ENCODE measurements at places on chromosomes 1 and 21. TPM values are rescaled to one million over a fixed set of nuclear protein-coding genes. Genes with fewer than 3 reads are reported as not detected.
A peak's percentile ranks its signal among the peaks of the same experiment; 100 is the strongest.

PKNOX1 gene
- 10.3 TPM for total RNA-seq

RGS18 gene
- total RNA-seq, result not detected

PER3 gene
- total RNA-seq, result 3.6 TPM

KRTAP21-2 gene
- total RNA-seq, result not detected

PAQR6 gene
- 5.0 TPM for total RNA-seq

- no peak overlapping the region for H3K4me3 ChIP-seq
- DNase-seq, result no peak
- H3K27me3 ChIP-seq, result no peaks in the 10 kb centered on the region
- H3K4me1 ChIP-seq, result no peaks in the 10 kb centered on the region
Measured at GRCh38 chr1:51583532-51583931, 33.4 kb upstream of the OSBPL9 start.

DNA sequence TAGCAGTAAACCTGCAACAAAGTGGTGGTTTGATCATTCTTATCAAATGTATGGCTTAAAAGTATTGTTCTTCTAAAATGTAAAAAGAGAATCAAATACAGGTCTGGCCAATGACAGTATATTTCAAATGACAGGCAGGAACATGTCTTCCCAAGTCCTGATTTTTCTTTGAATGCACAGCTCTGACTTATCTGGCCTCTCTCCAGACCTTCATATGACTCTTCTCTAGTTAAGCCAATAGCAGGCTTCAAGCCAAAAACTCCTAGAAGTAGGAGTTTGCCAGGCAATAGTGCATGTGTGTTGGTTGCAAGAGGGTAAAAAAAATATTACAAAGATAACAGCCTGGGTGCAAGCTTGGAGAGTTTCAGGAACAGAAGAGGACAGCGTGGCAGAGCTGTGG lies 345.5 kb downstream of the SMYD3 start:
- no peak for DNase-seq
- H3K36me3 ChIP-seq, result no peaks in the 10 kb centered on the region
- peaks cover 19% of the 10 kb centered on the region for H3K4me1 ChIP-seq

GRCh38 chr21:36260802-36261201 lies 59.2 kb upstream of the MORC3 start:
- H3K4me1 ChIP-seq, result no peaks in the 10 kb centered on the region
- no peak for DNase-seq
- no peak overlapping the region for H3K27ac ChIP-seq
- no peaks in the 10 kb centered on the region for H3K36me3 ChIP-seq
- no peaks in the 10 kb centered on the region for H3K27me3 ChIP-seq
- H3K4me3 ChIP-seq, result no peak overlapping the region

DNA sequence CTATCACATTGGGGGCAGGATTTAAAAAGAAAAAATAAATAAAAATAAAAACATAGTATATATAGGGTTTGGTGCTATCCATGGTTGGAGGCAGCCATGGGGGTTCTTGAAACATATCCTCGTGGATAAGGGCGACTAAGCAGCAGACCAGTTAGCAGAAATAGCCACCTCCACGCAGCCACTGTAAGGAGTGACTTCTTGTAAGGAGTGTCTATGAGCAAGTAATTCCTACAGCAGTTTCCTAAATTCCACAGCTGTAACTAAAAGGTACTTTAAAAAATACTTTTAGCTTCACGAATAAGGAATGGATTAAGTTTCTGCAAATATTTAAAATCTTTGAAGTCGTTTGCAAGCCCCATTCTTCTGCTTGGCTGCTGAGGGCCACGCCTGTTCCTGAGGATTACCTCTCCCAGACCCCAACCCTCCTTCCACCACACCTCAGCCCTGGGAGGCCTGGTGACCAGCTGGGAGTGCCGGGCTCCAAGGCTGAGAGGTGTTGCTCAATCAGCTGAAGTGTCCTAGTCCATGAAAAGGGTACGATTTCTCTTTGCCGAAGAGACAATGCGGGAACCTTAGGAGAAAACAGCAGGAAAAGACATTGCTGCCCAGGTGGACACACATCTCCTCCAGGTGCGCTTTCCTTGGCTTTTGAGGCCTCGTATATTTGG lies 115.3 kb downstream of the ADSS2 start:
- no peaks in the 10 kb centered on the region for H3K27me3 ChIP-seq
- H3K4me3 ChIP-seq, result no peak overlapping the region
- no peak for DNase-seq
- peaks cover 28% of the 10 kb centered on the region for H3K4me1 ChIP-seq
- H3K36me3 ChIP-seq, result no peaks in the 10 kb centered on the region

DNA sequence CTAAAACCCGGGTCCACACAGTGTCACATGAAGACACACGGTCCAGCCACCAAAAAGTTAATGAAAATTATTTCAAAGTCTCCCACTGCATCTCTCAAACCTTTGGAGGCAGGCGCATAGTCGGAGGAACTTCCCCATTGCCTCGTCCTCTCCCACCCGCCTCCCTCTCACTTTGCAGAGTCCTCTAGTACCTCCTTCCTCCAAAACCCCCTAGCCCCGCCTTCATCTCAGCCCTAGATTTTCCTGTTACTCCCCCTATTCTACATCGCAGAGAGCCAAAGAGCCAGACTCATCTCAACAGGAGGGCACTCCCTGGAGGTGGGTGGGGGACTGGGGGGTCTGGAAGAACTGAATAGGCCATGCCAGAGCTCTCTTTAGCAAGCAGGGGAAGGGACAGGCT lies 79.3 kb downstream of the DISP3 start:
- H3K4me3 ChIP-seq, result no peak overlapping the region
- peaks cover 30% of the 10 kb centered on the region for H3K4me1 ChIP-seq
- peak; percentile 36 for DNase-seq

DNA sequence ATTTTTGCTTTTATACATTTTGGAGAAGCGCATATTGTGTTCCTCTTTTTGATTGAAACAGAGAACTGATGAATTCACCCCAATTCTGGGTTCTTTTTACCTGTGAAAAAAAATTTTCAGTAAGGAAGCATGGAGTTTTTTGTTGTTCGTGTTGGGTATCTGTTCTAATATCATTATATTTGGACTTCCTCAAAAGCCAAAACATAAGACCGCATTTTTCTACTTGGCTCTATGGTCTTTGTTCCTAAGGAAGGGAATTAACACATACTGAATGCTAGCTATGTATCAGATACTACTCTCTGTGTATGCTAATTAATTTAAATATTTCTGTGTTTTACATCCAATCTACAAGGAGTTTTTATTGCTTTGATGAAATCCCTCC lies 12.9 kb downstream of the EPB41 start:
- H3K4me3 ChIP-seq, result peak overlapping the region; percentile 29
- no peaks in the 10 kb centered on the region for H3K36me3 ChIP-seq
- peak overlapping the region; percentile 93 for H3K27ac ChIP-seq
- no peak for DNase-seq

- peaks cover 6% of the 10 kb centered on the region for H3K4me1 ChIP-seq
- no peaks in the 10 kb centered on the region for H3K27me3 ChIP-seq
- H3K4me3 ChIP-seq, result no peak overlapping the region
- DNase-seq, result no peak
Measured at GRCh38 chr1:154856544-154856943, 13.5 kb downstream of the KCNN3 start.

DNA sequence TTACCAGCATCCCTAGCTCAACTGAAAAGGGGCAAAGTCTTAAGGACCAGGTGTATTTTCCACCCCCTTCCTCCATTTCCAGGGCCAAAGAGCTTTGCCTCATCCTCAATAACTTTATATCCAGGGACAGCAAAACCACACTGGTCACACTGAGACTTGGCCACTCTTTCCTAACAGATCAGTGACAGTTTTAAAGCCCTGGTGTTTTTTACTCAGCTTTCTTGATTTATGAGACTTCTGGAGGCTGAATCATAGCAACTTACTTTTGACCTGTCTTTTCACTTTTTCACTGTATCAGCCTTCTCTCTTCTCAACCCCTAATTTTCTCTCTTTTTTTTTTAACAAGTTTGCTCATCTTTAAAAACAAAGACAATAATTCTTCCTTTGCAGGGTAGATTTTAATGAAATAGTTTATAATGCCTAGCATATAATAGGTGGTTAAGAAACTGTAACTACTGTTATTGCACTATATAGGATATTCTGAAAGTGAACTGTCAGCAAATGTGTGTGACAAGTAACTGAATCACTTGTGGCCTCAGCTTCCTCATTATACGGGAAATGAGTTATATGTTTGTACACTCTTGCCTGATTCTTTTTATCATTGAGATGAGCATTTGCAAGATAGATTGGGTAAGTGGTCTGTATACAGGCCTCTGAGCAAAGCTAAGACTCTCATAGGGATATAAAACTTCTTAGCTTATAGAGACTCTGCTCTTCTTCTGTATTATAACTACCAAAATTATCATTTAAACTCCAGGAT lies 19.7 kb upstream of the DYNLT5 start:
- H3K27ac ChIP-seq, result no peak overlapping the region
- H3K4me1 ChIP-seq, result no peaks in the 10 kb centered on the region
- no peak for DNase-seq
- H3K27me3 ChIP-seq, result no peaks in the 10 kb centered on the region

DNA sequence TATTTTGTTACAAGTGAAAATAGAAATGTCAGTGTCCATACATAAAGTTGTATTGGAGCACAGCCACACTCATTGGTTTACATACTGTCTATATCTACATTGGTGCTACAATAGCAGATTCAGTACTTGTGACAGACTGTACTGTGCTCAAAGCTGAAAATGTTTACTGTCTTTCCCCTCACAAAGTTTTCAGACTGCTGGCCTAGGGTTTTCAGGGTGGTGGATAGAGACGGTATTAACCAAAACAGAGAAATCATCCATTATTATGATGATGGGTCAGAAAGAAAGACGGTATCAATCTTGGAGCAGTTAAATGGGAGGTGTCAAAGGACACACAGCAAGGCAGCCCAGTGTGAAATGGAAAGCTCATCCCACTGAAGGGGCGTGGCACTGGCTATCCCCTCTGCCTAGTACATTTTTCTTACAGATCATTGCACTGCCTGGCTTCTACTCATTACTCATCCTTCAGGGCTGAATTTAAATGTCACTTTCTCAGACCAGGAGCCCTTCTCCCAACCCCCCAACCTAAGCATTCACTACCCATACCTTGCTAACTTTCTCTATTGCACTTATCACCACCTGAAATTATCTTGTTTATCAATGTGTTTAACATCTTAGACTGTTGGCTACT lies 10.2 kb downstream of the JAK1 start:
- H3K4me3 ChIP-seq, result no peak overlapping the region
- no peak overlapping the region for H3K27ac ChIP-seq
- DNase-seq, result no peak
- H3K4me1 ChIP-seq, result peaks cover 11% of the 10 kb centered on the region
- H3K36me3 ChIP-seq, result no peaks in the 10 kb centered on the region

DNA sequence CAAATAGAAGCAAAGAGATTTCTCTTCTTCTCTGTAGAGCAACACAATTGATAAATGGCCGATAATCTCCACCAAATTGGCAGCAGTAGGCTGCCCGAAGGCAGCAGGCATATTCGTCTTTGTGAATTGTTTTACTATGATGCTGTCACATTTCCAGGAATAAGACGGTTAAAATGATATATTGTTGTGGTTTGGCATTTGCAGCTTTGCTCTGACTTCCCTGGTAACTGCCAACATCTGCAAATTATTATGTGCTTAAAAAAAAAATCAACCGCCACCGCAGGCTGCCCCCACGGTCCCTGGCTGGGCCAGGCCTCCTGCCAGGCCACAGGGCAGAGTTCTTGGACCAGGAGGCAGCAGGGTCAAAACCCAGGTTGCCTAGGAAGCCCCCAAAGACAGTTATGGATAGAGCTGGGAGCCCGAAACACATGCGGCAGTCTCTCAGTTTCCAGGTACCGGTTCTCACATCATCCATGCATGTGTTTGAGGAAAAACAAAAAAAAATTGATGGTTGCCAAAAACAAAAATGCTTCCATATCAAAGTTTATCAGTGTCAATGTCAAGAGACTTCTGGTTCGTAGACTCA lies 179.3 kb downstream of the ETS2 start:
- DNase-seq, result no peak
- no peak overlapping the region for H3K4me3 ChIP-seq
- H3K36me3 ChIP-seq, result no peaks in the 10 kb centered on the region
- H3K27ac ChIP-seq, result no peak overlapping the region

DNA sequence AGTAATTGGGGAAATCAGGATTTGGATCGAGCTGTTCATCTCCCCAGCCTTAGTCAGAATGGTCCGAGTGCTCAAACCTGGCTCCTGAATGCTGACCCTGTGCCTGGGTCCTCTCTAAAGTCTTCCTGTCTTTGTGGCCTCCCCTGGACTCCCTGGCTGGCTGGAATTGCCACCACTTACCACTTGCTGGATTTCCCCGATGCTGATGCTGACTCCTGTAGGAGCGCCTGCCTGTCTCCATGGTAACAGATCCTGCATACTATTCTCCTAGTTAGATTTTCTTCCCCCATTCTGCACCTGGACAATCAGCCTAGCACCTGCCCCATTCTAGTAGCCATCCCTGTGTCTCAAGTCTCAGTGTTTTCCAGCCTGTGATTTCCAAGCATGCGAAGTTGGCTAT lies 382.2 kb upstream of the ESRRG start:
- peaks cover 9% of the 10 kb centered on the region for H3K27me3 ChIP-seq
- no peak overlapping the region for H3K4me3 ChIP-seq

- no peak overlapping the region for H3K27ac ChIP-seq
- H3K4me1 ChIP-seq, result no peaks in the 10 kb centered on the region
- H3K27me3 ChIP-seq, result no peaks in the 10 kb centered on the region
- H3K4me3 ChIP-seq, result no peak overlapping the region
- DNase-seq, result no peak
- no peaks in the 10 kb centered on the region for H3K36me3 ChIP-seq
Measured at GRCh38 chr1:212539737-212540430, 68.7 kb upstream of the ATF3 start.

GRCh38 chr21:15301014-15301413 lies 236.2 kb upstream of the NRIP1 start:
- H3K27me3 ChIP-seq, result no peaks in the 10 kb centered on the region
- H3K4me3 ChIP-seq, result no peak overlapping the region
- peaks cover 23% of the 10 kb centered on the region for H3K4me1 ChIP-seq
- H3K36me3 ChIP-seq, result no peaks in the 10 kb centered on the region
- H3K27ac ChIP-seq, result no peak overlapping the region

GRCh38 chr1:97903626-97904025 lies 17.2 kb downstream of the DPYD start:
- no peaks in the 10 kb centered on the region for H3K36me3 ChIP-seq
- DNase-seq, result no peak
- H3K4me3 ChIP-seq, result no peak overlapping the region

DNA sequence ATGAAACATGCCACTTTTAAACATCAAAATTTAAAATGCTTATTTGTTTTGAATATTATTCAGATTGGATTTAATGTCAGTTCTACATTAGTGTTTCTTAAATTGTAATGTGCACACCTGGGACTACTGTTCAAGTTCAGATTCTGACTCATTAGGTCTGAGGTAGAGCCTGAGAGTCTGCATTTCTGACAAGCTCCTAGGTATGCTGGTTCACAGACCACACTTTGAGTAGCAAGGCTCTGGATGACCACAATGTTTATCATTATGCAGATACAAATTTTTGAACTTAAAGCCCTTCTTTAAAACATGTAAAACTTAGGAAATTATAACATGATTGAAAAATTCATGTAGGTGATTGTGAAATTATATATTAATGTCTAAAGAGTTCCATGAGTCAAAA lies 40.2 kb downstream of the TTLL7 start:
- H3K27me3 ChIP-seq, result no peaks in the 10 kb centered on the region
- DNase-seq, result no peak
- H3K36me3 ChIP-seq, result no peaks in the 10 kb centered on the region
- no peak overlapping the region for H3K27ac ChIP-seq
- H3K4me1 ChIP-seq, result peaks cover 9% of the 10 kb centered on the region
- no peak overlapping the region for H3K4me3 ChIP-seq

Data from neural progenitor cell (in vitro differentiated cells).